ENCODE measurements at places on chromosomes 3 and 15.
A peak's percentile ranks its signal among the peaks of the same experiment; 100 is the strongest.

DNA sequence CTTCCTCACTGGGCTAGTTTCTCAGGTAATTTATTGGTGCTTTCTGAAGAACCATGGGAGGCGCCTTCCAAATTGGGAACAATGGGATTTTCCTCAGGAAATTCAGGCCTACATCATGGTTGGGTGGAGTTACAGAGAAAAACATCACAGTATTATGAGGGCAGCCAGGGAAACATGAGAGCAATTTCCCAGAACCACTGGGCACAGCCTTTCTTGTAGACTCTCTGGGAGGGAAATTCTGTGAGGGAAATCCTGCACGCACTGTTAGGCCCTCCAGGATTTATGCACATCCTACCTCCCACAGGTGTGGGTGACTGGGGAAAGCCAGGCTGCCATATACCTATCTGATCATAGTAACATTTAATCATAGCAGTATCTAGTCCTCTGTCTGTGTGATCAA, 13.2 kb downstream of the POPDC2 start:
- no peak for DNase-seq

GRCh38 chr3:114379266-114379665, 85.4 kb downstream of the TIGIT start:
- DNase-seq, result no peak

DNA sequence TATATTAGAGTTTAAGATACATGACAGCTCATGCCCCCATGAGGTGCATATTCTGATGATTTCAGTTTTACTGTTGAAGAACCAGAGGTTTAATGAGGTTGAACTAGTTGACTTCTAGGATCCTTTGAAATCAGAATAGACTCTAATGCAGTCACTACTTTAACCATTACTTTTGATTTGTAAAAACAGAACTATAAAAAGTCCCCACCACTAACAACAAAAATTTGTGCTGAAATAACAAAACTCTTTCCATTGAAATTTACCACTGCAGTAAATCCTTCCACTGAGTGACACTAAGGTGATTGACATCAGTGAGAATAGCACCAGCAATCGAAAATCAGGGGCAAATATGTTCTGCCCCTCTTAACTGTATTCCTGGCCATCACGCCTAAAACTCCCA, 214.1 kb downstream of the SHQ1 start:
- no peak for DNase-seq

DNA sequence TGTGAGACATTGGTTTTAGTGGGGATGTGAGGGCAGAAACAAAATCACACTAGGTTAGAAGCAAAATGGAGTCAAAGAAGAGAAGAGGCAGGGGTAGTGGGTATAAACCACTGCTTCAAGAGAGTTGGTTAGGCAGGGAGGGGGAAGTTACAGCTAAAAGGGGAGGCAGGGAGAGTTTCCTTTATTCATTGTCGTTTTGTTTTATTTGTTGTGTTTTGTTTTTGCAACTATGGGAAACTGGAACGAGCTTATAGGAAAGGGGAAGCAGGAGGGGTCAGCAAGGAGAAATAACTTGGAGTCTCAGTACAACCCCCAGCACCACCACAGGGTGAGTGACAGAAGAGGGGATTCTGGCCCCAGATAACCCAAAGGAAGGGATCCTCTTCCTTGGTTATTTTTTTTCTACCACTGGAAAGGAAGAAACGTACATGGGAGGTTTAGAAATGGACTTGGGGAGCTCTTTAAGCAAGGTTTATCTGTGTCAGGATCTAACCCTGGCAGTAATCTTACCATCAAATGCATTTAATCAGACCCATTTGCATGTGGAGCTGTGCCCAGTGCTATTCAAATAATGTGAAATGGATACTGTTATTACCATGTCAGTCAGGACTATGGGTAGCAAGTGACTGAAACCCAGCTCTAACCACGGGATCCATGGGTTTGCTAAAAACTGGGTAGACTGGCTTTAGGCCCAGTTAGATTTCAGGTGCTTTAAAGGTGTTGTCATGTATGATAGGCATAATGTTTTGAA, 68.7 kb downstream of the CCNL1 start:
- DNase-seq, result no peak

DNA sequence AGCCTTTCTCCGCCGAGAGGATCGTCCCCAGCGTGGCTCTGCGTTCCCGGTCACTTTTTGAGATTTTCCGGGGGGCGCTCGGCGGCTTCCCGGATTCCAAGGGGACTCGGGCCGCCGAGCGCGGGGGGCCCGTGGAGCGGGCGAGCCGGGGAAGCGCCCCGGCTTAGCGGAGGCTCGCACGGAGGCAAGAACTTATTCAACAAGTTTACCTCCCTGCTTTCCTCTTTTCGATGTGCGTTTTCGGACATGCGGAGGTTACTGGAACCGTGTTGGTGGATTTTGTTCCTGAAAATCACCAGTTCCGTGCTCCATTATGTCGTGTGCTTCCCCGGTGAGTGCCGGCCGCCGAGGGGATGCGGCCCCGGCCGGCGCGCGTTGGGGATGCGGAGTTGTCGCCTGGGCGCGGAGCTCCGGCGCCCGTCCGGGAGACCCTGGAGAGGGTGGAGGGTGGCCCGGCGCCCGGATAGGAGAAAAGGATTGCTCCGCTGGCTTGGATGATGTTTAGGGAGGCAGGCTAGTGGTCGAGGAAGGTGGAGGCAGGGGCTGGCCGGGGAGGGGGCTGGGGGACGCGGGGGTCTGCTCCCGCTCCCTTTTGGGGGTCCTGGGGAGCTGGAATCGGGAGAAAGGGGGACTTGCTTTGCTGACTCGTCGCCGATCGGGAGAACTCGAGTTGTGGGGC, 810 bp downstream of the PTPRG start:
- no peak for DNase-seq

GRCh38 chr15:44715142-44715796, 4.0 kb downstream of the B2M start:
- no peak for DNase-seq

DNA sequence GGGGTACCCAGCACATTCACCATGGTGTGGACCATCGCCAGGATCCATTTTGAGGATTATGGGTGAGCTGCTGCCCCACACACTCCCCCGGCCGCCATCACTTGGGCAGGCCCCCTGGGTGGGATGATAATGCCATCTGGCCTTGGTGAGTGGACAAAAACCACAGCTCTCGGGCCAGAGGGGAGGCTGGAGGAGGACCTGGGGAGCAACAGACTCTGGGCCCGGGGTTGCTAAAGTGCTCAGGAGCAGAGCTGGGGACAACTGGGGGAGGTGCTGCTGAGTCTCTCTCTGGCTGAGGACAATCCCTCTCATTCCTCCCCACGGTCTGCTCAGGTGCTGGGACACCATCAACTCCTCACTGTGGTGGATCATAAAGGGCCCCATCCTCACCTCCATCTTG, 29.0 kb downstream of the VIPR1 start:
- no peak for DNase-seq

GRCh38 chr3:49841126-49841696, 15.2 kb downstream of the TRAIP start:
- DNase-seq, result peak; percentile 49

- DNase-seq, result no peak
Observed at GRCh38 chr15:40565333-40566238, 744 bp upstream of the CCDC32 start.

DNA sequence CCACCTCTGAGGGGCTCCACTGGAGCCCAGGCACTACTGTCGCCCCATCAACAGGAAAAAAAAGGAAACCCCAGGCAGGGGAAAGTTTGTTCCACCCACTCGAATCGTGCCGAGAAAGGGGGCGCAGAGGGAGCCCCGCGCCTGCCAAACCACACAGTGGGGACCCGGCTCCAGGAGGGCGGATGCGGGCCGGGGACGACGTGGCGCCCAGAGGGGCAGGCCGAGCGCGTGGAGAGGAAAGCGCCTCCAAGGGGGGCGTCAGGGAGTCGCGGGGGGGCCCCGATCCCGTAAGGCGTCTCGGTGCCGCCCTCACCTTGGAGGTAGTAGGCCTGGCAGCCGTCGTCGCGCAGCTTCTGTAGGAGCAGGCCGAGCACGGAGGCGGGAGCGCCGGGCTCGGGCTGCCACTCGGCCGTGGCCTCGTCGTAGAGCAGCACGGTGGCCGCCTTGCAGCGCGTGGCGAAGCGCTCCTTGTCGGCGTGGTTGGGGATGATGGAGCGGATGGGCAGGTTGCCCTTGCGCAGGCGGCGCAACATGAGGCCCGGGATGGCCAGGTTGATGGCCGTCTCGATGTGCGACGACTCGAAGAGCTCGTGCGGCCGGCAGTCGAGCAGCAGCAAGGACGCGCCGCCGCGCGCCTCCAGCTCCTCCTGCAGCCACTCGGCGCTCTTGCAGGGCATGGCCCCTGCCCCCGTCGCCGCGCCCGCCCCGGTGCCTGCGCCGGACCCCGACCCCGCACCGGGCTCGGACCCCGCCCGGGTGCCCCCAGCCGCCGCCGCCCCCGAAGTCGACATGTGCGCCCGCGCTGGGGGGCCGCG, 627 bp downstream of the DUSP7 start:
- DNase-seq, result no peak

DNA sequence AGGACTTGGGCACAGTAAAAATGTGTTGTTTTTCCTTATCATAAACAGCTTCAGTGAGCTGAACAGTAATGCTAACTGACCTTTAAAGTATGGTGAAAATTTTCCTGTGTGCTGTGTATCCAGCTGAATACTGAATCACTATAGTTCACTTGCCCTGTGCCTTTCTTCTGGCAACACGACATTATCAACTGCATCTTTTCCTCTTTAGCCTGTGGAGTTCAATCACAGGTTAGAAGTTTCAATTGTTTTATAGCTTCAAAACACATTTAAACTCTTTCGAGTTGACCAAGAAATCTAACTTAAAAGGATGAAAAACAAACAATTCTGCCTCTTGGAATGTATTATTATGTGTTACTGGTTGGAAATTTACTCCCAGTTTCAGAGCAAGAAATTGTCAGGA, 1120.7 kb upstream of the ALCAM start:
- DNase-seq, result no peak

DNA sequence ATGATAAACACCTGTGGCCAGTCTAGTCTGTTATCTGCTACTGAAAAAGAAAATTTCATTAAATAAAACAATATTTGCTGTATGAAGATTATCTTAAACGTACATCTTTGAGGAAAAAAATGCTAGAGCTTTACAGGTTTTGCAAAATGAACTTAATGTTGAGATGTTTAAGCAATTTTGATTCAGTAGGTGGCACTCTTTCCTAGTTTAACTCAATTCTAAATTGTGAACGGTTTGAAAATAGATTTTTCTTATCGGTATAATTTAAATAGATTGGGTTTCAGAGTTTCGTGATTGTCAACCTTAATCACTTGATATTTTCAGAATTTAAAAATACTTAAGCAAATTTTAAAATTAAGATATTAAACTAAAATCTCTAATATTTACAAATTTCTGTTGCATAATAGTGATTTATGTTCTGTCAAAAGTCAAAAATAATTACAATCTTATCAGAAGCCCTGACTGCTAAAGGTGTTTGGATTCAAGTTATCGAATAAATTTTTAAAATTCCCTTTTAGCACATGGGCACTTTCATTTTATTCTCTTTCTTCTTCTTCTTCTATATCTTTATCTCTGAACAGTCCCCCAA, 7.0 kb upstream of the RNF111 start:
- no peak for DNase-seq

GRCh38 chr3:133384331-133385027, 15.4 kb upstream of the BFSP2 start:
- DNase-seq, result peak; percentile 14

- no peak for DNase-seq
Observed at GRCh38 chr3:16665282-16665741, 60.1 kb upstream of the DAZL start.

- no peak for DNase-seq
Observed at GRCh38 chr15:29133321-29133720, 136.3 kb downstream of the NSMCE3 start.

DNA sequence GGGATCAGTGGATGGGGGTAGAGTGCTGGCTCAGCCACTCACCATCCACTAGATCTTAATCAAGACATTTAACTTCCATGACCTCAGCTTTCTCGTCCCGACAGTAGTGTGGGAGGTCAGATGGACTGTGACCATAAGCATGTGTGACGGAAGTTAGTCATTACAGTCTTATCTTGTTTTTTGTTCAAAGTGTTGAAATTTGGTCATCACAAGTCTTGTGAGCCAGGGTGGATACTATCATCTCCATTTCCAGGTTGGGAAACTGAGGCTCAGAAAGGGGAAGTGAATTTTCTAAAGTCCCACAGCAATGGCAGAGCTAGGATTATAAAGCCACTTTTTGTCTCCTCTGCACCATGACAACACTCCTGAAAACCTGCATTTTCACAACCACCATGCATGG, 32.0 kb upstream of the ITGA11 start:
- DNase-seq, result no peak

DNA sequence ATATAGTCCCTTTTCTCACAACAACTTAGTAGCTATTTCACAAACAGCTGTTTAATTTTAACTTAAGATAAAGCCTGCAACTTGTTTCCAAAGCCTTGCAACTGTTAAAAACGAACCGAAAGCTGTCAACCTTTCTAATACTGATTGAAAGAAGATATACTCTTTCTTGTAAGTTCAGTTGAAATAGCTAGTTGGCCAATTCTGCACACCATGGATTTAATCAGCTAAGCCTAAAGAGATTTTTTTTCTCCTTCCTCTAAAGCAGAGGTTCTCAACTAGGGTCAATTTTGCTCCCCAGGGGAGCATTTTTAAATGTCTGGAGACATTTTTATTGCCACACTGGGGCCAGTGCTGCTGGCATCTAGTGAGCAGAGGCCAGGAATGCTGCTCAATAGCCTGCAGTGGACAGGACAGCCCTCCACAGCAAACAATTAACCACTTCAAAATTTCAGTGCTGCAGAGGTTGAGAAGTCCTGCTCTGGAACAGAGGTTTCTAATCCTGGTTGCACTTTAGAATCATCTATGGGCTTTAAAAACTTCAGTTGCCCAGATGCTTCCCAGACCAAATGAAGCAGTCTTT, 26.2 kb downstream of the MINDY4B start:
- no peak for DNase-seq

- no peak for DNase-seq
Observed at GRCh38 chr15:78018445-78018844, 59.1 kb downstream of the TBC1D2B start.

- DNase-seq, result no peak
Observed at GRCh38 chr3:2061360-2061759, 37.3 kb upstream of the CNTN4 start.

DNA sequence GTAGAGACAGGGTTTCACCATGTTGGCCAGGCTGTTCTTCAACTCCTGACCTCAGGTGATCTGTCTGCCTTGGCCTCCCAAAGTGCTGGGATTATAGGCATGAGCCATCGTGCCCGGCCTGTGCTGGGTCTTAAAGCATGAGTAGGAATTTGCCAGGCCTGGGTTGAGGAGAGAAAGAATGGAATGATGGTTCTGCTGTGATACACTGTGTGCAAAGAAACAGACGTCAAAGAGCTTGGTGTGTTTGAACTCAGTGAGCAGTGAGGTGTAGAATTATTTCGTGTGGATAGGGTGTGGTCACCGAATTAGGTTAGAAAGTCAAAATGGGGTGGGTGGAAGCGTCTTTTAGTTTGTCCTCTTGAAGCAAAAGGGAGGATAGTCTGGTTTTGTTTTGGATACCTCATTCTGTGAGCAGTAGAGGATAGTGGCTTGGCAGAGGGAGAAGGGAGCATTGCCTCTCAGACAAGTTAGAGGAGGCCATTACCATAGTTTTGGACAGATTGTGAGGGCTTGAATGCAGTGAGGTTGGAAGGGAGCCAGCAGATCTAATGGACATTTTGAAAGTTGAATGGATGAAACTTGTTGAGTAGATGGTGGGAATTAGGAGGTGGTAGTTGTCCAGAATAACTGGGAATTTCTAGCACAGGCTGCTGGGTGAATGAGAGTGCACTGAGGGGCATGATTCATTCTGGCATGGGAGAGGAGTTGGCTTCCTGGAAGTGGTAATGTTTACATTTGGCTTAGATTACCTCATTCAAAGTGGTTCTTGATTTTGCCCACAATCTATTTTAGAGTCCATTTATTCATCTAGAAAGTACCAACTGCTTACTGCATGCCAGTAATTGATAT, 27.2 kb downstream of the AKAP13 start:
- DNase-seq, result no peak

Measured in CMK (cell line).